ENCODE measurements at places on chromosomes 3 and 15.
A peak's percentile ranks its signal among the peaks of the same experiment; 100 is the strongest.

- no peak for DNase-seq
Measured at GRCh38 chr15:81547521-81548132, 173.6 kb upstream of the TMC3 start.

DNA sequence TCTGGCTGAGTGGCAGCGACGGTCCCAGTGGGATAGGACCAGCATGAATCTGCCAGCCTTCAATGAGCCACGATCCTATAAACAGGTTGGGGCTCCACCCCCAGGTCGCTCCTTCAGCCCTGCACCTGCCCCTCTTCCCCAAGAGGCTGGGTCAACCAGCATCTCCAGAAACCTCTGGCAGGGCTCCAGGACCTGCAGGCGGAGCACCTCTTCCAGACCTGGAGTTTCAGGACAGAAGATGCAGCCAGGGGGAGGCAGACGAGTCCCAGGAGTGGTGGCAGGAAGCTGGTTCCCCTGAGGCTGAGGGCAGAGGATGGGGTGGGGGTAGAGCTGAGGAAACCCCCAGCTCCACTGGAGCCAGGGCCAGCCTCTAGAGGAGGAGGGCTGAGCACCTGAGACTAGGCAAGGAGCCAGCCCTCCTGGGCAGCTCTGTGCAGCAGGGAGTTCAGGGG, at the start of gene PLA2G4D:
Gene PLA2G4D (minus strand): TSS at position 51 of the 452 bp plus-strand sequence. CDS start 103 bp downstream, outside the sequence.
- no peak for DNase-seq

DNA sequence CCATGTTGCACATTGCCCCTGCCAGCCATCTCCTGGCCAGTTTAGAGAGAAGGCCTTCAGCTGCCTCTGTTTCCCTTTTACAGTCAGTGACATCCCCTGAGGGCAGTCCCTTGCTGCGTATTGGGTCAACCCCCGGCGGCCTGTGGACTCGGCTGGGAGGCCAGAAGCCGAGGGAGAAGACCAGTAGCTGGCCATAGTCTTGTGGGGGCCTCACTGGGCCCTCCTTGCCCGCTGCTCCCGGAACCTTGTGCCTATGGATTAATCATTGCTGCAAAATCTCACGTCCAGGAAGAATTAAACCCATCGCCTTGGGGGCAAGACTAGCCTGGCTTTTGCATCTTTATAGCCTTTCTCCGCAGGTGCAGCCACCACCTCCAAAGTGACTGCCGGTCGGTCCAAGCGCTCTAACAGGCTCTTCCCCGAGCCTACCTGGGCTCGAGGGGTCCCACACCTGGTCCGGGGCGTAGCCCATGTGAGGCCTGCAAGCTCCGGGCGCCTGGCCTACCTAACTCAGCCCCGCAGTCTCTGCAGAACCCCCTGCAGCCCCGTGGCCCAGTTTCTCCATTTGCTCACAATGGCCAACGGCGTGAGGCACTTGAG, 870 bp upstream of the CHAC1 start:
- DNase-seq = no peak

DNA sequence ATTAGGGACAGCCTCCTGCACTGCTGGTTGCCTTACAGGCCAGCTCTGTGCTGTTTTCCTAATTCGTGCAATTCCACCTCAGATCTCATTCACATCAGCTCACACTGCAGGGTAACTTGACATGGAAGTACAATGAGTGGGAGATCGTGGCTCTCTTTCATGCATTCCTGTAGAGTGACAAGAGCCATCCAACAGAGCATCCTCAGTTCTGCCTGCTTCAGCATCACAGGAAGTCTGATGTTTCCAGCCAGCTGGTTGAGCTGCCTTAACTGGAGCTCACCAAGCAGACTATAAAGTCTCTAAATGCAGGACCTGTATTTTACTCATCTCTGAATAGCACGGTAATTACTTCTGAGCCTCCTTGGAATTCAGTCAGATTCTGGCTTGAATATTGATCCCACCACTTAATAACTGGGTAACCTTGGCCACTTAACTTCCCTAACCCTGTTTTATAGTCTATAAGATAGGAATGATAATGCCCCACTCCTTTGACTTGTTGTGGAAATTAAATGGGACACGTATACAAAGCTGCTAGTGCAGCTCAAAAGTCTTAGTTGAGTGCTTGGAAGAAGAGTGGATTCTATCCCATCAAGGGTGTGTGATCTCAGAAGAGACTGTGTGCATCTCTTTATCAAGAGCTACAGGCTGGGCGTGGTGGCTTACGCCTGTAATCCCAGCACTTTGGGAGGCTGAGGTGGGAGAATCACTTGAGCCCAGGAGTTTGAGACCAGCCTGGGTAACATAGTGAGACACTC, 1.4 kb upstream of the DIS3L start:
- DNase-seq = peak; percentile 24

GRCh38 chr15:33104212-33104611, 90.3 kb downstream of the FMN1 start:
- DNase-seq = no peak

DNA sequence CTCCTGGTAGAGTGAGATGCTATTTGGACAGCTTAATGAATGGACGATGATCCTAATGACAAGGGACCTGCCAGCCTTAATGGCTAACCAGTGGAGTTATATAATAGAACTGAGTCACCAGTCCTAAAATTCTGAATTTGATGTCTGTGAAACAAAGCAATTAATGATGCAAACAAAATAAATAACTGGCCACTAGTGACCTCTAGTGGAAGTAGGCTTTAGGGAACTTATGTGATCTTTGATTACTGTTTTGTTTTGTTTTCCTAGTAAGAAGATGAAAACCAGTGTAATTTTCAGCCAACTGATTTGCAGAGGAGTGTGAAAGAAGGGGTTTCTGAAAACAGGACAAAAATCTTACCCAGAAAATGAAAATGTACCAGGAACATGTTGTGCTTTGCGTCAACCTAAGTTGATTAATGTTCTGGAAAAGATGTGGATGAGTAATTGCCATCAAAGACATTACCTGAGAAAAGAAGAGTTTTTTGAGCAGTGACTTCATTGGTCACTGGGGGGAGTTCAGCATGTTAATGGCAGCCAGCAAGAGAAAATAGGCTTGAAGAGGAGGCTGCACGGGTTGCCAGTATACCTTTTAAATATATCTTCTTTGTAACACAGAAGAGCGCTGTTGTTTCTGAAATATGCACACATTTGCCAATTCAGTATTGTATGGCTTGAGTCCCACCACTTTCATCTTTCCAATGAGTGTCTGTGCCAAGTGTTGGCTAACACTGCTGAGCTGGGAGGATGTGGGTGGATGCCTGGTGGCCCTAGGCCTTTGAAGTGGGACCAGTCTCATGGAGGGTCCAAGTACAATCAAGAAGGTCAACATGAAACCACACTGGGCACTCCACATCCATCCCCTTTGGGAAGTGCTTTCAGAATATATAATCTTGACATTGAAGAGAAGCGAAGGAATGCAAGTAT, 9.3 kb downstream of the VEPH1 start:
- peak; percentile 83 for DNase-seq

- DNase-seq = peak; percentile 81
Measured at GRCh38 chr15:70856884-70857561, 3.1 kb upstream of the LARP6 start.

DNA sequence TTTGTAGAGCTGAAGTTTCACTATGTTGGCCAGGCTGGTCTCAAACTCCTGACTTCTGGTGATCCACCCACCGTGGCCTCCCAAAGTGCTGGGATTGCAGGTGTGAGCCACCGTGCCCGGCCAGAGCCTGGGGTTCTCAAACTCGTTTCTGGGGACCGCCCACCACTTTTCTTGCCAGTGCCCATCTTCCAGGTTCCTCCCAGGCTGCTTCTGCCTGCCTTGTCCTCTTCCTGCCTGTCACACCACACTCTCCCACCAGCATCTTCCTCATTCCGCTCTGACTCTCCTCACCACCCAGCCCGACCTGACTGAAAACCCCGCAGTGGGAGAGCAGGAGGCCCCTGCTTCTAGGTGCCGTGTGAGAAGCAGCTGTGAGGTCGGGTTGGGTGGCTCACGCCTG, 3.1 kb upstream of the DYNLT2B start:
- DNase-seq = peak; percentile 11

GRCh38 chr3:120468635-120469295, 18.0 kb upstream of the FSTL1 start:
- DNase-seq = no peak

DNA sequence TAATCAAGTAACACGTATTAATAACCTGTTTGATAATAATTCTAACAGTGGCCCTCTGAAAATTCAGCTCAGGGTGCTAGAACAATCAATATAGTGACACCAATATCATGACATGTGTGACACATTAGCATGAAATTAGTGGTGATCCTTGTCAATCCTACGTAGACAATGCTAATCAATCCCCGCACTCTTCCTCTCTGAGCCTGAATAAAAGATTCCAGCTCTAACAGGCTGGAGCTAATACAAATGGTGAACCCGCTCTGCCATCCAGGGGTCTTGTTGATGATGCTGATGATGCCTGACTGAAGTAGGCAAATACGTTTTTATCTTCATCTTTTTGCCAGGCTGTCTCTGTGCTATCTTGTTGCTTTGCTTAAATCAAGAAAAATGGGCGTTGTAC, 462.5 kb downstream of the MAGI1 start:
- DNase-seq = no peak

DNA sequence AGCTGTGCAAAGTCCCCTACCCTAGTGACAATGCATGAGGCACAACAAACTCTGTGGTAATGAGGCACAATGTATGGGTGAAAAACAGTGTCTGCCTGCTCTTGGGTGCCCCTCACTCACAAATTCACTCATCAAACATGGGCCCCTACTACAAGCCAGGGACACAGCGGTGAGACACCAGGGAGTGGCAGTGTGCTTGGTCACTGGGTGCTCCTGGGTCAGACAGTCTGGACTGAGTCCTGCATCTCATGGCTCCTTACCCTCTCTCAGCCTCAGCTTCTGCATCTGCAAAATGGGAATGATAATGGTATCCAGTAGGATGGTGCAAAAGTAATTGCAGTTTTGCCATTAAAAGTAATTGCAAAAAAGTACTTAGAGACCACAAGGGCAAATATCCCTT, 184.7 kb downstream of the MEGF11 start:
- no peak for DNase-seq

GRCh38 chr15:67311731-67312130, 57.1 kb downstream of the IQCH start:
- no peak for DNase-seq

Measured in pons (tissue), 1 donor.